Fibroblast of skin of scalp (primary cell): ENCODE measurements at places on chromosomes 1 and 21.
A peak's percentile ranks its signal among the peaks of the same experiment; 100 is the strongest.

GRCh38 chr21:42321231-42321630, 6.0 kb upstream of the TFF3 start:
- no peak for DNase-seq

- DNase-seq: peak; percentile 80
Measured at GRCh38 chr1:184624051-184624450, 130.6 kb downstream of the EDEM3 start.

DNA sequence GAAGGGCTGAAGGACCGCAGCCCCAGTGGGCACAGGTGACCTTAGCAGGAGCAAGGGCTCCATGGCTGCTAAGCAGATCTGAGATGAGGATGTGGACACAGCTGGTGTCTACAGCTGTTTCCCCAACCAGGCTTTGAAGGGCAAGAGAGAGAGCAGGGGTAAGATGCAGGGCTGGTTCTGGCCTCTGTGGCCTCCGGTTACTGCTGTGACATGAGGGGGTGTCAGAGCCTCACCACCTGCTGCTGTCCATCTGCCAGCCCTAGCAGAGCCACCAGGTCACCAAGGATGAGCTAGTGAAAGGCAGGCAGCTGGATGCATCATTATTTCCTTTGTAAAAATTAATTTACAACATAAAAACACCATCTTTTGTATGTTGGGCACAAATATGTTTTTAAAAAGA, 33.4 kb downstream of the OBSCN start:
- no peak for DNase-seq

- no peak for DNase-seq
Measured at GRCh38 chr1:100394285-100394684, 42.0 kb downstream of the CDC14A start.

DNA sequence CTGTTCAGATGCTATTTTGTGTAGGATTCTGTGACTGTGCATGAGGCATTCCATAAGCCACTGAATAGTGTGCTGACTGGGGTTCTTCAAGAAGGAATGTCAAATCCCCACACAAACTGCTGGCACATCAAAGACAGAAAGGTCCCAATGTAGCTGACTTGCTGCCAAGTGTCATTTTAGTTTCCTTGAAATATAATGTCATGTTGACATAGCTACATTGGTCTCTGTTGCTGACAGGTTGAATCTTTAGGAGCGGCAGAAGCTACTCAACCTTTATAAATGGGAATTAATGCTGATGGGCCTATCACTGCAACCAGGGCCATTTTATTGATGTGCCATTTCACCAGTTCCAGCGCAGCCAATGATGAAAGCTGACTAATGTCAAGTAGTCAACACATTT, 1110.7 kb upstream of the B3GALT2 start:
- DNase-seq: no peak

- no peak for DNase-seq
Measured at GRCh38 chr1:205971082-205971481, 27.8 kb upstream of the SLC26A9 start.

DNA sequence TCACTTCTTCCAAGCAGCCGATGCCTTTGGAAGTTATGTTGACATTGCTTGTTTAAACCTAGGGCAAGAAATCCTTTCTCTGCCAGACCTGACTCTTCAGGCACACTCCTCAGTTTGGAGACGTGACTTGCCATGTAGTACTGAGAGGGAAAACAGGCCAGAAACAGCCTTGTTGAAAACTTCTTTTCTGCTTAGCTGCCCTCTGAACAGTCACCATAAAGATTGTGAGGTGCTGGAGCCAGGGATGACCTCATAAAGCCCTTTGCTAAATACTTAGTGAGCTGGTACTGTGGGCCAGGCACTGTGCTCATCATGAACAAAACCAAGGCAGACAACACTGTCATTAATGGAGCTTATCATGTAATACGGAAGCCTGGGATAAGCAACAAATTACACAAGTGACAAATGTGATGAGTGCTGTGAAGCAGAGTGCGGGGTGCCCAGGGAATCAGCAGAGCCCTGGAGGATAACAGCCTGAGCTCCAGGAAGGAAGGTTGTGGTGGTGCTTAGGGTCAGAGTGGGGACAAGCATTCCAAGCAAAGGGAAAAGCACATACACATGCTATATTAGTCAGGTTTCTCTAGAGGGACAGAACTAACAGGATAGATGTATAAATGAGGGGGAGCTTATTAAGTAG, 42.4 kb downstream of the MTARC1 start:
- no peak for DNase-seq

- peak; percentile 34 for DNase-seq
Measured at GRCh38 chr1:76219366-76219818, 144.8 kb downstream of the ST6GALNAC3 start.

- no peak for DNase-seq
Measured at GRCh38 chr1:45355683-45356082, 15.4 kb upstream of the MUTYH start.

DNA sequence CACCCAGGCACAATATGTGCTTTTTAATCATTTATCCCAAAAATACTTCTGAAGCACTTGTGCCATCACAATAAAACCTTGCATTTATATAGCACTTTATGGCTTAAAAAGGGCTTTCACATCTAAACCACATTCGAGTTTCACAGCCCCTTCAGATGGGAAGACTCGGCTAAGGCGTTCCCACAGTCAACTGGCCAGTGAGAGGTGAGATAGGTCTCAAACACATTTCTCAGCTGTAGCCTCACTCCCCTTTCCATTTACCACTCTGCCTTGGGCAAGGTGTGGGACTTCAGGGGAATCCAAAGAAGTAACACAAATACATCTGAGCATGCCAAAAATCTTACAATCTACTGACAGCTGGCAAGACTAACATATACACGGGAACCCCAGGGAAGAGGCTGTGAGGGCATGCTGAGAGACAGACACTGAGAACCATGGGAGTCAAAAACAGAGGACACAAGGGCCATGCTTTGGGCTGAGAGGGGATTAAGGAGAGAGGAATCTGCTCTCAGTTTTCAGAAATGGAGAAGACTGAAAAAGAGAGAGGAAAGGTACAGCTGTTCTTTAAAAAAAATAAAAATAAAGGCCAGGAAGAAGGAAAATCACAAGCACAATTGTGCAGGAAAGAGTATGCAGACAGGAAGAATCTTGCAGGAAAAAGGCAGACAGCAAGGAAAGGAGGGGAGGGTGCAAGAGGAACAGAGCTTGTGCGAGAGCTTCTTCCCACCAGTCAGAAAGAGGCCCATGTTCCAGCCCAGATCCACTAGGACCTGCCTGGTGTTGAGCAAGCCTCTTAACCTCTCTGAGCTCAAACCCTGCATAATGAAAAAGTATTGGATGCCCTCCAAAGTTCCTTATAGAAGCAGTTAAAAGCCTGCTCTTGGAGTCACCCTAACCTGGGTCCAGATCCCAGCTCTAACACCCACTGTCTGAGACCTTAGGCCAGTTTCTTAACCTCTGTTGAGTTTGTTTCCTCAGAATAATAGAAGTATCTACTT, 73.5 kb downstream of the JAK1 start:
- no peak for DNase-seq

GRCh38 chr1:25926731-25927496, 20.7 kb upstream of the STMN1 start:
- no peak for DNase-seq

GRCh38 chr1:197933647-197934046, 16.5 kb downstream of the LHX9 start:
- DNase-seq: no peak

DNA sequence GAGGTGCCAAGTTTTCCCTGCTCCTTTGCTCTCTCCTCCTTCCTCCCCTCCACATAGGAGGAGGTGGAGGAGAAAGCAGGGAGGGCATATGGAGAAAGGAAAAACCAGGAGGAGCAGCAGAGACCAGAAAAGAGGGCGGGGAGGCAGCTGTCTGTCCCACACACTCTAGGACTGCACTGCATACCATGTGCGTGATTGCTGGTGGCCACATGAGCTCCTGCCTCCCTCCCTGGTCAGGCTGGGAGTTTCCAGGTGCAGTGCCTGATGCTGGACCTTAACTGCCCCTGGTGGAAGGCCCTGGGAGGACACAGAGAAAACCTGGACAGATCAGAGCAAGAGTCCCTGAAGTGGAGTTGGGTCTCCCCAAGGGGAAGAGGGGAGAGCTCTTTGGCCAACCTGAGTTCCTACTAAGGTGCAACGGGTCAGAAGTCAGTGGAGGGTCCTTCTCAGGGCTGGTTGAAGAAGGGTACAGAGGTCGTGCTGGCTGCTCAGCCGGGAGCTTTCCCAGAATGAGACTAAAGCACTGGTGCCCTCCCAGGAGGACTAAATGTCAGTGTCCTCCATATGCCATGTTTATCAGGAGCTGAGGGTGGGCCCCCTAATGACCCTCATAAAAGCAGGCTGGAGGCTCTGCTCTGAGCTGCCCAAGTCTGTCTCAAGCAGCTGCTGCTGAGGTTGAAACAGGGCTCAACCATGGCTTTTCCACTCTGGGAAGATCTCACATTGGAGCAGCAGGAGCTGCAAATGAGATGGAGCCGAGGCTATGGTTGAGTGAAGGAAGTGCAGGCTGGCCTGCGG, 3.5 kb upstream of the LGR6 start:
- DNase-seq: no peak

- no peak for DNase-seq
Measured at GRCh38 chr1:182337736-182338571, 53.6 kb downstream of the GLUL start.

GRCh38 chr1:243322326-243322725, 66.5 kb downstream of the SDCCAG8 start:
- DNase-seq: no peak

GRCh38 chr1:183163316-183163715, 22.7 kb upstream of the LAMC2 start:
- DNase-seq: peak; percentile 89

DNA sequence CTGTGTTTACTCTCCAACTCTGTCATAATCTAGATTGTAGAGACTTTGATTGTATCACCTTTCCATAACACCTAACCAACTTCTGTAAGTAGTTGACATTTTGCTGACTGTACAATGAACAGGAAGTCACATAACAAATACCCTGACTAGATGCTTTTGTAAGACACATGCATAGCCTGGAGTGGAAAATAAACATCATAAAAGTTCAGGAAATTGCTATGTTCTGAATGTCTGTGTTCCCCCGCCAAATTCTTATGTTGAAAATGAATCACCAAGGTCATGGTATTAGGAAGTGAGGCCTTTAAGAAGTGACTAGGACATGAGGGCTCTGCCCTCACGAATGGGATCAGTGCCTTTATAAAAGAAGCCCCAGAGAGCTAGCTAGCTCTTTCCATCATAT, 40.4 kb upstream of the ZSWIM5 start:
- DNase-seq: peak; percentile 50

- no peak for DNase-seq
Measured at GRCh38 chr1:87705233-87705632, 376.6 kb downstream of the LMO4 start.

- no peak for DNase-seq
Measured at GRCh38 chr1:5451671-5452070, 540.6 kb downstream of the NPHP4 start.

- no peak for DNase-seq
Measured at GRCh38 chr1:107147843-107148242, 7.0 kb downstream of the NTNG1 start.

- no peak for DNase-seq
Measured at GRCh38 chr1:99407018-99407417, 142.7 kb downstream of the PLPPR4 start.

DNA sequence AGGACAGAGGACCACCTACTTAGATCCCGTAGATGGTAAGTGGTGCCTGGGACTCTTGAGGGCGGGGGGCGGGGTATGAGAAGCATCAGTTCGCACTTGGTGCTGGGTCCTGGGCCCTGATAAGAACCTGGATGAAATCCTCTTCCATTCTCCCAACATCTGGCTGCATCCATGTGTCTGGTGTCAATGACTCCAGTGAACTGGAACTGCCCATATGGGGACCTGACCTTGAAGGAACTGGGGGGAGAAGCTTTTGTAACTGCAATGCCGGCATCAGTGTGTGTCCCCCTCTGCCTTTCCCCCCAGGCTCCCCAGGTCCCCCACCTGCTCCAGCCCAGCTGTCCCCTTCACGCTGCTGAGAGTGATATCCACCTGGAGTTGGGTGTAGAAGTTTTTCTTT, 49.7 kb upstream of the EPB41 start:
- no peak for DNase-seq

DNA sequence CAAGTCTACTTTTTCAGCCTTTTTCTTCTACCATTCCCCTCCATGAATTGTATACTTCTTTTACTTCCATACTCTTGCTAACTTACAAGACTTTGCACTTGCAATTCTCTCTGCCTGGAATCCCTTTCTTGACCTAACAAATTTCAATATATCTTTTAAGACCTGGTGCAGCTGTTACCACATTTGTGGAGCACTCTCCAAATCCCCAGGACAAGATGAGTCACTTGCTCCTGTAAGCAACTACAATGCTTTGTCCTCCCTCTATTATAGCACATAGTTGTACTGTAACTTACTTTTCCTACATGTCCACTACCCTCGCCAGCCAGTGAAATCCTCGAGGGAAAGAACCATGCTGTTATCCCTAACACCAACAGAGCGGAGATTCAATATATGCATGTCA, 43.1 kb downstream of the WARS2 start:
- DNase-seq: no peak

DNA sequence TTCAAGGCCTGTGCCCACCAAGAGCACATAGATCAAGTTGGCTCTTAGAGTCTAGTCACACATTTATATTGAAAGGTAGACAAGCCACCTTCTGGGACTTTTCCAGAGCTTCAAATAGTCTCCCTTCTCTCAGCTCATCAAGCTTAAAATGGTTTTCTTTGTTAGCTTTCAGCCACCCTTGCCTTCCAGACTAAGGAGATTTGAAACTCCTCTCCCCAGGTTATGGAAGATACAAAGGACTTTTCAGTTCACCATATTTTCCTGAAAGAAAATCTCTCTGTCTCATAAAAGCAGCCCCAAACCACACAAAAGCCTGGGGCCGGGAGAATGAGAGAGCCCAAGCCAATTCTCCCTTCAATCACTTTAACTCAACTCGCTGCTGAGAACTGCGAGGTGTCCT, 134.1 kb downstream of the ZC3H11B start:
- DNase-seq: no peak

GRCh38 chr21:35730325-35730724, 330.0 kb downstream of the SETD4 start:
- no peak for DNase-seq

DNA sequence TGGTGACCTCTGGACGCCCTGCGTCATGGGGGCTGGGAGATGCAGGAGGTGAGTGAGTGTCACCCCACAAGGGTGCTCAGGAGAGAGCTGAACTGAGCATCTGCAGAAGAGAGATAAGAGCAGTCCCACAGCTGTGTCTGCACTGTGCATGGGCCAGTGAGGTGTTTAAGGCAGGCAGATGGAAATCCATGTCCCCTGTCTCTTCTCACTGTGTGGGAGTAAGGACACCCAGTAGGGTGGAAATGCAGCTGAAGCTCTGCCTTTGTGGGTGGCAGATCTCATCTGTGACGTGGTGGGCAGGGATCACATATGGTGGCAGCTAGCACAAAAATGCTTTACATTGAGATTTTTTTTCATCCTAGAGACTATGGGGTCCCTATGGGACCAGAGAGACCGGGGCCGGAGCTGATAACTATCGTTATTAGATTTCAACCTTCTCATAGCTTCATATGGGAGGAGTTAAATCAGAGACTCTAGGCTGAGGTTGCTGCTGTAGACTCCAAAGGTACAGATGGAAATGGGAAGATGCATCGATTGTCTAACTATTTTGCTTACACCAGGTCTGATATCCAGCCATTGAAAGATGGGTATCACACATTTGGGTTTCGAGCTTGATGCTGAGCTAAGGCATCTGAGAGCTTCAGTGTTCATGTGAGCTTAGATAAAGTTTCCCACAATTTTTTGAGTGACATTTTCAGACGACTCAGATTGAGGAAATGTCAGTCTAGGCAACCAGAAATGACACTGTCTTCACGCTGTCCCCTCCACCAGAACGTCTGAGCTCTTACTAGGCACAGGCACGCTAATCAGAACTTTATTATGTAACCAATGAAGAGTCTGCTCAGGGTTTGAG, 65.3 kb upstream of the PSEN2 start:
- DNase-seq: no peak
